ENCODE measurements at places on chromosomes 13 and 19.

DNA sequence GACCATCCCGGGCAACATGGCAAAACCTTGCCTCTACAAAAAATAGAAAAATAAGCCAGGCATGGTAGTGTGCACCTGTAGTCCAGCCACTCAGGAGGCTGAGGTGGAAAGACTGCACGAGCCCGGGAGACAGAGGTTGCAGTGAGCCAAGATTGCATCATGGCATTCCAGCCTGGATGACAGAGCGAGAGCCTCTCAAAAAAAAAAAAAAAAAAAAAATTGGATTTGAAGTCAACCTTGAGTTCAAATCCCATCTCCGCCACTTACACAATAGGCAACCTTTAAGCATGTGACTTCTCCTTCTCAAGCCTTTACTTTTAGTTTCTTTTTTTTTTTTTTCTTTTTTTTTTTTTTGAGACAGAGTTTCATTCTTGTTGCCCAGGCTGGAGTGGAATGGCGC lies 12.0 kb downstream of the KASH5 start:
- no peak for DNase-seq

DNA sequence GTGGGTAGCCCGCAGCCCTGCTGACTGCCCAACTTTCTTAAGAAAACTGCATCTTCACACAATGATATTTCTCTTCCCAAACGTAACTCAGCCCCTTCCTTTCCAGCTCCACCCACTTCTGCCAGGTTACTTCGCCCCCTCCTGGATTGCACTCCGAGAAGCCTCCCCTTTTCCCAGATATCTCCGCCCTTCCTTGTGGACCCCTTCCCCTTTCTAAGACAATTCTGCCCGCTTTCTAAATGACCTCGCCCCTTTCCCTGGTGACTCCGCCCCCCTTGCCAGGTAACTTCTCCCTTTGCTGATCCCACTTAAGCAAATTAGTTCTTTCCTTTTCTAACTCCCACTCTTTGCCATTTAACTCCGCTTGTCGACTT lies 2.6 kb downstream of the VSIG10L start:
- peak; percentile 11 for DNase-seq

- DNase-seq: no peak
These were observed 330.6 kb downstream of the SPRY2 start for GRCh38 chr13:80010286-80010831.

- no peak for DNase-seq
These were observed 21.0 kb upstream of the SERP2 start for GRCh38 chr13:44352671-44353070.

DNA sequence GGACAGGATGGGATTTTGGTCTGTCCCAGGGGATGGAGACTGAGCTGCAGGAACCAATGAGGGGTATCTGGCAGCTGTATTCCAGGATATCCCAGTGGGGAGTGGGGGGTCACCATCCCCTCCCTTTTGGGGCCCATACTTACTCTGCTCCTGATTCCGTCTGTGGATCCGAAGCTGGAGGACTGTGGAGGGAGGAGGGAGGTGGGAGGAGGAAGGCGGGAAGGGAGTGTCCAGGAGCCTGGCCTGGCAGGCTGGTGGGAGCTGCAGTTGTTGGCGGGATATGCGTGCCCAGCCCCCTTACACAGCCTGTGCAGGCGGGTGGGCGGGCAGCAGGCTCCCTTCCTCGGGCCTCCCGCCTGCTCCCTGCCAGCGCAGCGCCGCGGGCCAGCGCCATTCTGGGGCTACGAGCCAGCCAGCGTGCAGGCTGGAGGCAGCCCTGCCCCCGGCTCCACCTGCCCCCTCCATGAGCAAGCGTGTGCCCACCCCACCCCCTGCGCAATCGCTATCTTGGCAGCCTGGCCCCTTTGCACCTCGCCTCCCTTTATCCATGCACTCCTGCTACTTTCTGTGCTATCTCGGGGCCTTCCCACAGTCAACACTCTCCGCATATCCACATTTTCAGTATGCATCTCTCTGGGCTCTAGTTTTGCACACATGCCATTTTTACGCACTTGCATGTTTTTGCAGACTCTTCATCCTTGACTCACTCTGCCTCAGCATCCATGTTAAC lies 2.8 kb downstream of the MAMSTR start:
- no peak for DNase-seq

DNA sequence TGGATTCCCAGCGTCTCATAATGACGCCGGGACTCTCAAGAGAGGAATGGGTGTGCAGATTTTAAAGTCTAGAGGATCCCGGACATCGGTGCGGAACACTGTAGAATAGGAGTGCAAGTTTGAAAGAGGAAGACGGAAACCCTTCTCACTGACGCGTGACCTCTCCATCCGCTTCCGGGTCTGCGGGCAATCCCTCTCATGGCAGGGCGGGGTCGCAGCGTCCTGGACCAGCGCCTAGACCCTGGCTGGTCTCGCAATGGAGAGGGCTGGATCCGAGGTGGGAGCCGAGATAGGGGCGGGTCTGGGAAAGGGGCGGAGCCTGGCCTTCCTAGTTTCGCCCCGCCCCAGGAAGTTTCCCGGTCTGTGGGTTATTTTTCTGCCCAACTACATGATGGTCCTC lies 4.6 kb upstream of the ZNF845 start:
- no peak for DNase-seq

DNA sequence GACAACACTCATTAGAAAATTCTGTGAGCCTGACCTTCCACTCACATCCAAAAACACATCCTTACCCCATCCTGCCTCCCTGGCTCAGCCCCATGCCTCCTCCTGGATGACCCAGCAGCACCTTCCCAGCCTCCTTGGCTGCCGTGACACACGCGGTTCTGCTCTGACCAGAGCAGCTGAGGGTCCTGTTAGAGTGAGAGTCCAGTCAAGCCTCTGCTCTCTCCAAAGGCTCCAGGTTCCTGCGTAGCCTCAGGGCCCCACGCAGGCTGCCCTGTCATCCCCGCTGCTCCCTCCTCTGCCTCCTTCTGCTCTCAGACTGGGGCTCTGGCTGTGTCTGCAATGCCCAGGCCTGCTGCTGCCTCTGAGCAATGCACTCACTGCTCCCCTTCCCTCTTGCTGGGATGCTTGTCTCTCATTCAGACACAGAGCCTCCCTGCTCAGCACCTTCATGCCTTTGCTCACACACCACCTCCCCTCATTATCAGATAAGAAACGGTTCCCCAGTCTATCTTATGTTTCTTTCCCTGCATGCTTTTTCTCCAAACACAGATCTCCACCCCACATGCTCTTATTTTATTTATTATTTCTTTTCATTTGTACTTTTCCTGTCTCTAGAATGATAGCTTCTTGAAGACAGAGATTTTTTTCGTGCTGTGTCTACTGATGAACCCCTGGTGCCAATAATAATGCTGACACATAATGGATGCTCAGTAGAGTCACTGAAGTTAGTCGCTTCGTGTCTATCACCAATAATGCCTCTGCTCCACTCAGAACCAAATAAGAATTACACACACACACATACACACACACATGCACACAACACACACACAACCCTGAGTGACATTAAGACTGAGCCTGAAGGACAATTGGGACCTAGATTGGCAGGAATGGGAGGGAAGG lies 10.2 kb upstream of the SIGLEC6 start:
- DNase-seq: no peak

All from T-helper 1 cell (primary cell).